Brain pericyte (primary cell): ENCODE measurements at places on chromosomes 3 and 15.
A peak's percentile ranks its signal among the peaks of the same experiment; 100 is the strongest.

- DNase-seq: no peak
Observed at GRCh38 chr15:30958219-30958618, 33.2 kb downstream of the MTMR10 start.

GRCh38 chr15:28920781-28921331, 35.1 kb downstream of the APBA2 start:
- no peak for DNase-seq

GRCh38 chr3:36540888-36541518, 160.7 kb downstream of the STAC start:
- DNase-seq: no peak

- no peak for DNase-seq
Observed at GRCh38 chr3:10006762-10007090, 19.5 kb upstream of the FANCD2 start.

- DNase-seq: no peak
Observed at GRCh38 chr15:59738676-59739075, 49.6 kb upstream of the BNIP2 start.

DNA sequence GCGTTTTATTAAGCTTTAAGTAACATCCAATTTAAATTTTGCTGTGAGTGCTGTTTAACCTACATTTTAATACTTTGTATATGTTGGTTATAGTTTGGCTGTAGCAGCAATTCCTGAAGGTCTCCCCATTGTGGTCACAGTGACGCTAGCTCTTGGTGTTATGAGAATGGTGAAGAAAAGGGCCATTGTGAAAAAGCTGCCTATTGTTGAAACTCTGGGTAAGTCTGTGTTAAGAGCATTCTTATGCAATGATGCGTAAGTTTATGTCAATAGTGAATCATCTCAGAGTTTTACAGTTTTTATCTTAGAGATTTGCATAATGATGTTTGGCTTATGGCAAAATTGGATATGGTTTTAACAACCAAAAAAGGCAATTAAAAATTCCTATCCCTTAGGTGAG, 62.7 kb downstream of the ASTE1 start:
- DNase-seq: peak; percentile 15

- no peak for DNase-seq
Observed at GRCh38 chr3:187922704-187923416, 177.6 kb upstream of the BCL6 start.

- DNase-seq: no peak
Observed at GRCh38 chr3:16809993-16810392, 74.8 kb upstream of the PLCL2 start.

GRCh38 chr3:122188737-122189136, 5.3 kb downstream of the CASR start:
- DNase-seq: no peak

- DNase-seq: no peak
Observed at GRCh38 chr3:110198717-110199587, 861.6 kb upstream of the DPPA4 start.

DNA sequence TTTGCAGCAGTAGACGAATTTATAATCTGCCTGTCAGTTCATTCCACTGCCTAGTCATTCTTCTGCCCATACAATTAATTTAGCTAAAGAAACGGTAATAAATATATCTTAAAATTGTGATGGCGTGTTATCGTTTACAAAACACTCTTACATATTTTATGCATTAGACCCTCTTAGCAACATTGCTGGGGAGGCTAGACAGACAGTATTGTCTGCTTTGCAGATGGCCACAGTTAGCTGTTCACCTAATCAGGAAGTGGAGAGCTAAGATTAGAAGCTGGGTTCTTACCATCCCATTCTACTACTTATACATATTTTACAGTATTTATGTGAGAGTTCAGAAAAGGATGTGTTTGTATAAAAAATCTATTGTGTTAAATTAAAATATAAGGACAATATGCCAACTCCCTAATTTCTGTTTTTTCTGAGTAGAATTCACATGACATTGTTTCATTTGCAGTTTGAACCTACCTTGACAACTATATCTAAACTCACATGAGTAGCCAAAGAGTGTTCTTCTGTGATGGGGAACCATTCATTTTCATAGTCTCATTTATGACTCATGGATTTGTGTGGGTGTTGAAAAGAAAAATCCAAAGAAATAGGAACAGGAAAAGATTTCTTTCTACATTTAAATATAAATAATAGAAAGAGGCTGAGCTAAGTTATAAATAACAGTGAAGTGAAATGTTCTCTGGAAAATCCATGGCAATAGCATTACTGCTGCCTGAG, 41.7 kb upstream of the C3orf80 start:
- no peak for DNase-seq

DNA sequence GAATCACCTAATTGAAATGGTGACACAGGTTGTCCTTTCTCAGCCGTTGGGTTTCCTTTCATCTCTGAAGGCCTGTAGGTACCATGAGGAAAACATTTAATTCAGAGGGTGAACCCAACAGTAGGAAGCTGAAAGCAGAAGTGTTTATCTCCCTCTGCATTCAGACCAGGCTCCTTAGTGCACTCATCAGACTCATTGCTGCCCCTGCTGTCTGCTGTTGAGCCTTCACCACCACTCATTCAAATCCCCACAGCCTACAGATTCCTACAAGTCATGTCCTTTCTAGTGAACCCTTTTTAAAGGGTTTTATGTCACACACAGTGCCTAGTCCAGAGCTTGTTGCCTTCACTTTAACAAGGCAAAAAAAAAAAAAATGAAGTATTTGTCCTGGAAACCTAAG, 13.4 kb downstream of the WDR48 start:
- DNase-seq: no peak

DNA sequence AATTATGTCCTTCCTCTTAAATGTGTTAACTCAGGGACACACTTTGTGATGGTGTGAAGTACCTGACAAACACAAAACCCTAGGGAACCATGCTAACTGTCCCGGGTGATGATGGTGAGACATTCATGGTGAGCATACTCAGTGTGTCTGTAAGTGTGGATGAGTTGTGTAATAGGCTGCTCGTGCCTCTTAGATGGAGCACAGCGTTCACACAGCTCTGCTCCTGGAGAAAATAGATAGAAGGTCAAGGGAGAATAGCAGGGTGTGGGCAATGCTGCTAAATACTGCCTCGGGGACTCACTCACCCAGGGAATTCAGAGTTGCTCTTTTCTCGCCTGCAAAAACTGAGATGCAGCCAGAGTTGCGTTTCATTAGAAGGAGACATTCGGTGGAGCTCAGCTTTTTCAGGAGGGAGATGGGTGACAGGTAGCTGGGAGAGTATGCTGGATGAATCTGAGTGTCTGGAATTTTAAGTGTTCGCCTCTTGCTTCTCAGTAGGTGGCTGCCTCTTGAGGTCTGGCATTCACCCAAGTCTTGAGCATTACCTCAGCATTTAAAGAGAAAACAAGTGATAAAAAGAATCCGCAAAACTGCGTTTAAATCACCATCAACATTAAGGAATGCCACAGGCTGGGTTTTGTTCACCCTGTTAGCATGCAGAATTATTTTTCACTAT, 813.2 kb downstream of the AGBL1 start:
- no peak for DNase-seq

GRCh38 chr15:65509321-65509720, 8.2 kb downstream of the DPP8 start:
- no peak for DNase-seq

GRCh38 chr3:170021083-170021482, 16.7 kb upstream of the GPR160 start:
- no peak for DNase-seq

DNA sequence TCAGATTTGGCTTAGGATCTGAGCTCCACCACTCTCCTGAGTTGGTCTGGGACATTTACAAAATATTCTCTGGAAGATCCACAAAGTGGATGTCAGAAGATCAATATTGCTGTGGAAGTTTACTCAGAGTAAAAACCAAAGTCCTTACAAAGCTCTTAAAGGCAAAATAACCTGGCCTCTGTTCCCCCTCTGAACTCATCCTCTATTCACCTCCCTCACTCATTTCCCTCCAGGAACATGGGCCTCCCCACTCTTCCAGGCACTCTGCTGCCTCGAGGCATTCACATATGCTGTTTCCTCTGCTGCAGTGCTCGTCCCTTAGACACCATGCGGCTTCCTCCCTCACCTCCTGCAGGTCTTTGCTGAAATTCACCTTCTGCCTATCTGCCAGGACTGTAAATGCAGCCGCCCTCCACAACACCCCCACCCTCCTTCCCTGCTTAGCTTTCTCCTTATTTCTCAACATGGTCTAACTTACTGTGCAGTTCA, 19.1 kb upstream of the CCDC174 start:
- no peak for DNase-seq
